ENCODE measurements at places on chromosomes 11 and 22.

DNA sequence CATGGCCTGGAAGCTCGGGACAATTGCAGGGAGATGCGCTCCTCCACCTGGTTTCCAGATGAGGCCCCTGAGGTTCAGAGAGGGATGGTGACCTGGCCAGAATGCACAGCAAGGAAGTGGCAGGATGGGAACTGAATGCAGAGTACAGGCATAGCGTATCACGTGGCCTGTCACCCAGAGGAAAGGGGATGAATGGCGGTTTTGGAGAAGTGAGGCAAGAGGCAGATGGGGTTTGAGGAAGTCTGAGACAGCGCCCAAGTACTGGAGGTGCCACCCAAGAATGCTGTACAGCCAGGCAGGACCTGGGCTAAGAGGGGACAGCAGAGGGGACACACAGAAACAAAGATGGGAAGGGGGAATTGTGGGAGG is 4.9 kb downstream of the RAB3IL1 start:
- peaks cover 5% of the 10 kb centered on the region for H3K27me3 ChIP-seq
- no peaks in the 10 kb centered on the region for H3K4me1 ChIP-seq
- DNase-seq = no peak
- H3K4me3 ChIP-seq = no peak overlapping the region
- H3K27ac ChIP-seq = no peak overlapping the region
- no peaks in the 10 kb centered on the region for H3K36me3 ChIP-seq

GRCh38 chr11:867856-868358 is 25.3 kb downstream of the TSPAN4 start:
- no peak overlapping the region for H3K4me3 ChIP-seq
- H3K4me1 ChIP-seq = peaks cover 4% of the 10 kb centered on the region
- H3K27me3 ChIP-seq = no peaks in the 10 kb centered on the region

- H3K4me3 ChIP-seq = no peak overlapping the region
- H3K4me1 ChIP-seq = peaks cover 13% of the 10 kb centered on the region
- H3K36me3 ChIP-seq = no peaks in the 10 kb centered on the region
These were observed 1.8 kb downstream of the SYTL2 start for GRCh38 chr11:85809191-85809590.

- H3K4me1 ChIP-seq = no peaks in the 10 kb centered on the region
- H3K27me3 ChIP-seq = no peaks in the 10 kb centered on the region
- no peak for DNase-seq
- H3K4me3 ChIP-seq = no peak overlapping the region
- no peaks in the 10 kb centered on the region for H3K36me3 ChIP-seq
- H3K27ac ChIP-seq = no peak overlapping the region
These were observed 32.9 kb downstream of the MEI1 start for GRCh38 chr22:41732096-41732772.

Data from astrocyte (in vitro differentiated cells and primary cell).